Lower lobe of right lung (tissue), 2 donors: ENCODE measurements at places on chromosomes 12 and 14. TPM values are rescaled to one million over a fixed set of nuclear protein-coding genes. Genes with fewer than 3 reads are reported as not detected.

The LMNTD1 gene
- total RNA-seq = 2.6 TPM

GRCh38 chr12:62711631-62712241, 223.2 kb downstream of the PPM1H start:
- no peak for DNase-seq

The SCYL2 gene
- total RNA-seq = 45.0 TPM

The SLC2A14 gene
- not detected for total RNA-seq

DNA sequence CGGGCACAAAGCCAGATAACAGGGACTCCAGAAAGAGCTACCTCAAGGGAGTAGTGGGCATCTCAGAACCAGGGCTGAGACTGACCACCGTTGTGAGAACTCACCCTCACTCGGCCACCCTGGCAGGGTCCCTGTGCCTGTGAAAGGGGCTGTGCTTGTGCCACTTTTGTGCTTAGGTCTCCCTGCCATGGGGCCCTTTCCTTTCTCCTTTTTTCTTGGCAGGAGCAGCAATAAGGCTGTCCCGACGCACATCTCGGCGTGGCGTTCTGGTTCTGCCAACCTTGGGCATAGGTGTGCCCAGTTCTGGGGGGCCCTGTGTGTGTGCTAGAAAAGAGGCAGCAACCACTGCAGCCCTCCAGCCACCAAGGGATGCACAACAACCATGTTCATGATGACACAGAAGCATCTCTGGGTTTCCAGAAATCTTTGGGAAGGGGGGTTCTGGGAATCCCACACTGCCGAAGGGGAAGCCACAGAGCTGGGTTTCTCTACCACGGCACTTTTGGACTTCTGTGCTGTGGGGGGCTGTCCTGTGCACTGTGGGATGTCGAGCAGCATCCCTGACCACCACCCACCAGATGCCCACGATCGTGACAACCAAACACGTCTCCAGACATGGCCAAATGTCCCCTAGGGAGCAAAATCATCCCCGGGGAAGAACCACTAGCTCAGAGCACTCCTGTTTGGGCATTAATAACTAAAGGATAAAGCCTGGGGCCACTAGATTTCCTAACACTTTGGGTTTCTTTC, 13.1 kb upstream of the TMEM119 start:
- DNase-seq = no peak
